ENCODE measurements at places on chromosomes 6 and 20. TPM values are rescaled to one million over a fixed set of nuclear protein-coding genes. Genes with fewer than 3 reads are reported as not detected.

DNA sequence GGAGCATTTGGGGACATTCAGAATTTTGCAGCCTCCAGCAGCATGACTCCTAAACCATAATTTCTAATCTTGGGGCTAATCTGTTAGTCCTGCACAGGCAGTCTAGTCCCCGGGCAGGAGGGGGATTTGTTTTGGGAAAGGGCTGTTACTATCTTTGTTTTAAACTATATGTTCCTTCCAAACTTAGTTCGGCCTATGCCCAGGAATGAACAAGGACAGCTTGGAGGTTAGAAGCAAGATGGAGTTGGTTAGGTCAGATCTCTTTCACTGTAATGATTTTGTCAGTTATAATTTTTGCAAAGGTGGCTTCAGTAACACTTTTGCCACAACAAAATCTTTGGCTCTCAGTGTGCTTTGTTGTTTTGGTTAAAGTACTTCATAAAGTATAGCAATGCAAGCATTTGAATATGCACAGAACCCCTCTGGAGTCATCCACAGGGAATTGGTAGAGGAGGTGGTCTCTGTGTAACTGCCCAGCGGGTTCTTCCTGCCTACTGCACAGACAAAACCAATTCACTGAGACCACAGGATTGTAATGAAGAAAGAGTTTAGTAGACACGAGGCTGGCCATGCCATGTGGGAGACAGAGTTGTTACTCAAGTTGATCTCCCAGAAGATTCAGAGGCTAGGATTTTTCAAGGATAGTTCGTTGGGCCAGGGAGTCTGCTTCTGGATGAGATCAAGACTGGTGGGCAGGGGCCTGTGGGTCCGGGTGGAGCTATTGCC is 224.1 kb upstream of the MYLIP start:
- DNase-seq, result no peak

R3HDML gene
- not detected for total RNA-seq

CST5 gene
- total RNA-seq, result not detected

TRIM40 gene
- not detected for total RNA-seq

PAQR8 gene
- 1.9 TPM for total RNA-seq

DNA sequence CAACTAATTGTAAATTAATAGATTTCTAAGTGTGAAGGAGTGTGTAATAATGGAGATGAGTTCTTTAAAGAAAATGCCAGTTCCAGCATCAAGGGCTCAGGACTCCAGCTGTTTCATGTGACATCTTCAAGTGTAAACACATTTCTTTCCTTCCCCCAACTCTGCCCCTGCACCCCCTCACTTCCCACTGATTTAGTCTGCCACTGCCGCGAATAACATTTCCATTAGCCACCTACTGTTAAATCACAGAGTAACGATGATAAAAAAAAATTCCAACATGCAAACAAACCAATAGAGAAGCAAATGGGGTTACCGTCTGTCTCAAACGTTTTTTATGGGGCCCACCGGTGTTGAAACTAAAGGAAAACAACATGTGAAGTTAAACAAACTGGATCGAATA is 414.3 kb downstream of the SAMD5 start:
- no peak for DNase-seq

CEP250 gene
- total RNA-seq, result 33.1 TPM

DNA sequence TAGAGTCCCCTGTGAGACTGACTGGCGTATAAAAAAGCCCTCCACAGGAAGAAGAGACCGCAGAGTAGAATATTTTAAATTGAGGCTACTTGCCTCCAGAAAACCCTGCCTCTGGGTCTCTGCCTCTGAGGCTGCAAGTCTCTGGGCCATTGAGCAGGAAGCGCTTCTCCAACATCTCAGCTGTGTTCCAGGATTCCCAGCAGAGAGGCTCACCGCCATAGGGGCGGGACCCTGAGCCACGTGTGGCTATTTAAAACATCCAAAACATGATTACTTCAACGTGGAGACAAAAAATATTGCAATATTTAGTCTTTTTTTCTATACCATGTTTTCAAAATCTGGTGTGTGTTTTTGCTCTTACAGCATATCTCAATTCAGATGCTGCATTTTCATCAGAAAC is 59.4 kb downstream of the GNAS-AS1 start:
- DNase-seq, result no peak

BPI gene
- total RNA-seq, result not detected

GRCh38 chr6:10852361-10852960 is 14.1 kb upstream of the MAK start:
- DNase-seq, result no peak

Data from CD4-positive, alpha-beta T cell (primary cell).